CD4-positive, alpha-beta T cell treated with Interleukin-12 subunit alpha and Interleukin-12 subunit beta, for 1 hour (primary cell): ENCODE measurements at places on chromosomes 7 and 10.
A peak's percentile ranks its signal among the peaks of the same experiment; 100 is the strongest.

GRCh38 chr10:28254290-28254985 is 48.4 kb downstream of the MPP7 start:
- DNase-seq = no peak

GRCh38 chr7:122883049-122883680 is 3.1 kb downstream of the CADPS2 start:
- no peak for DNase-seq

DNA sequence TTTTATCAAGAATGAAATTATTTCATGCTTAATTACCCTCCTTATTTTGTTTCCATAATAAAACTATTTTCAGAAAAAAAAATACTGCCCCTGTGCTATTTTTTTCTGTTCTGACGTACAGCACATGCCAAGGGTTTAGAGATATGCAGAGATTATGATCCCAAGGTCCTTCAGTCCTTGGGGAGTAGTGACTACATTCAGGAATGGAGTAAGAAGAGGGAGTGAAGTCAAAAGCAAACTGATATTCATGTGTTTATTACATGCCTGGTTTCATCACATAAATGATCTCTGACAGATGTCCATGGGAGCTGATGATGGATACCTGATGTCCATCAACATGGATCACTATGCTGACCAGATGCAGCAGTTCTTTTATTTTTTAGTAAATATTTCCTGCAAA is 17.2 kb downstream of the AKAP9 start:
- DNase-seq = no peak

DNA sequence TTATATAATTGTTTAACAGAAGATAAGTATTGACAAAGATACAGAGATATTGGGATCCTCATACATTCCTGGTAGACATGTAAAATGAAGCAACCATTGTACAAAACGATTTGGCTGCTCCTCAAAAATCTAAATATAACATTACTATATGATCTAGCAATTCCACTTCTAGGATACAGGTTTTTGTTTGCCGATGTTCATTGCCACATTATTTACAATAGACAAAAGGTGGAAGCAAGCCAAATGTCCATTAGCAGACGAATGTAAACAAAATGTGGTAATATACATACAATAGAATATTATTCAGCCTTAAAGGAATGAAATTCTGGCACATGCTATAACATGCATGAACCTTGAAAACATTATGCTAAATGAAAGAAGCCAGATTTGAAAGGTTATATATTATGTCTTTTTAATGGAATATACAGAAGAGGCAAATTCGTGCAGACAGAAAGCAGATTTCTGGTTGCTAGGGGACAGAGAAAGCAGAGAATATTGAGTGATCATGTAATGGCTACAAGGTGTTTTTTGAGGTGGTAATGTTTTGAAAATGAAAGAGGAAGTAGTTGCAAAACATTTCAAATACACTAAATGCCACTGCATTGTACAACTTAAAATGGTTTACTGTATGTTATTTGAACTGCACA is 44.9 kb downstream of the POLR1F start:
- no peak for DNase-seq

GRCh38 chr10:57977262-57977661 is 290.4 kb downstream of the IPMK start:
- DNase-seq = no peak

DNA sequence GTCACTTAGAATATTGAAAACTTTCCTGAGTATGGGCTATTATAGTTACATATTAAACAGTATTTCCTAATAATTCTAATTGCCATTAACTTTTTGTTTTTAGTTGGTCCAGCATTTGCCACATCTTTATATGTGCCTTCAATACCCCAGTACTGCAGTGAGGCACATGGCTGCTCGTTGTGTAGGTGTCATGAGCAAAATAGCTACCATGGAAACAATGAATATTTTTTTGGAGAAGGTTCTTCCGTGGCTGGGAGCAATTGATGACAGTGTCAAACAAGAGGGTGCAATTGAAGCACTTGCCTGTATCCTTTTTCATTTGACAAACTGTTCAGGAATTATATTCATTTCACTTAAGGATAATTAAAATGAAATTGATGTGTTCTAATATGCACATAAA is 72.7 kb downstream of the BTAF1 start:
- no peak for DNase-seq

DNA sequence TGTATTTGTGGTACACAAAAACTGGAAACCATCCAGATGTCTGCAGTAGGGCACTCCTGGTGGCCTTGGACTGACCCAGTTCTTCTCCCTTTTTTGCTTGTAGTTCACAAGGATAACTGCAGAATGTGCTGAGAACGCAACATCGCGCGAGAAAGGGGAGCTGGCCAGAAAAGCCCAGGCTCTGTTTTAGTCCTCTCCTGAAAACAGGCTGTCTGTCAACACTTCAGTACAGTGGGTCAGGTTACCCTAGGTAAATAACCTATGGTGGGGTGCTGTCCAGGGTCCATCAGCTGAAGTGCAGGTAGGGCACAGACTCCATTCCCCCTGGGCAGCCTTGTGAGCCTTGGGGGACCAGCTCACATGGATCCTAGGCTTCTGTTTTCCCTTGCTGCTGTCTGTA is 495.8 kb downstream of the MDFIC start:
- no peak for DNase-seq

DNA sequence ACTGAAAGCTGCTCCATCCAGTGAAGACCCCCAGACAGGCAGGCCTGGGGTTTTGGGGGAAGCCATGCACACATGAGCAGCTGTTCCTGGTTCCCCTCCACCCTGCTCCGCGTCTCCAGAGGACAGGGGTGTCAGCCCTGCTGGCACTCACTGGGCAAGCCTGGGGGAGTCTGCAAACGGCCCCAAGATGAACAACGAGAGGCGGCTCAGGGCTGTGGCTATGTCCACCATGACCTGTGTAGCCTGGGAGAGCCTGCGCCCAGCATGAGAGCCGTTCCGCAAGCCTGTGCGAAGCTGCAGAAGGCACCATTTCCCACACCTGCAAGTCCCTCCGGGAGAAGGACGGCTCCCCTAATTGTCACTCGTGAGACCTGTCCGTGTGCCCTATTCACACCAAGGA is 59.5 kb downstream of the DPYSL4 start:
- no peak for DNase-seq

- DNase-seq = no peak
These were observed 1.8 kb downstream of the GPC2 start for GRCh38 chr7:100175296-100175935.

DNA sequence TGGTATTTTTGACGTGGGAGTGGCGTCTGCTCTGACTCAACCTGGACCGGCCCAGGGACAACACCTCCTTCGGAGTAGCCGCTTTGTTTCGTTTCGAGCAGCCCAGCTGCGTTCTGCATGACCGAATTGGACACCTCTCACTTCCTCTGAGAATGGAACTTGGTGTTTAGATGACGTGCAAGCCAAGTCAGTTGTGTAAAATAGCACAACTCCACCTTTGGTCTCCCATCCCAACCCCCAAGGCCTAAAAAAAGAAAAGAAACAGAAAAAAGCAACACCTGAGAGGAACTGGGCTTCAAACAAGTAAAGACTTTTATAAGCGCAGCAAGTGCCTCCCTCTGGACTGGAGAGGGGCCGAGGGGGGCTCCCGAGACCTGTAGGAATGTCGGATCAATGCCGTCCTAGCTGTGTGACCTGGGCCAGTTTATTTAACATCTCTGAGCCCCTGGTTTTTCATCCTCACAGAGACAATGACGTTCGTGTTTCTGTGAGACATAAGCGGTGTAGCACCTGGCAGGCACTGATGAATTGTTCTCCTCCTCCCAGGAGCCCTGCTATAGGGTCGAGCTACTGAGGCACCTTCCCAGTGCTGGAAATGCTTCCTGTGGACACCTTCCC is 52.0 kb upstream of the SMNDC1 start:
- peak; percentile 76 for DNase-seq

DNA sequence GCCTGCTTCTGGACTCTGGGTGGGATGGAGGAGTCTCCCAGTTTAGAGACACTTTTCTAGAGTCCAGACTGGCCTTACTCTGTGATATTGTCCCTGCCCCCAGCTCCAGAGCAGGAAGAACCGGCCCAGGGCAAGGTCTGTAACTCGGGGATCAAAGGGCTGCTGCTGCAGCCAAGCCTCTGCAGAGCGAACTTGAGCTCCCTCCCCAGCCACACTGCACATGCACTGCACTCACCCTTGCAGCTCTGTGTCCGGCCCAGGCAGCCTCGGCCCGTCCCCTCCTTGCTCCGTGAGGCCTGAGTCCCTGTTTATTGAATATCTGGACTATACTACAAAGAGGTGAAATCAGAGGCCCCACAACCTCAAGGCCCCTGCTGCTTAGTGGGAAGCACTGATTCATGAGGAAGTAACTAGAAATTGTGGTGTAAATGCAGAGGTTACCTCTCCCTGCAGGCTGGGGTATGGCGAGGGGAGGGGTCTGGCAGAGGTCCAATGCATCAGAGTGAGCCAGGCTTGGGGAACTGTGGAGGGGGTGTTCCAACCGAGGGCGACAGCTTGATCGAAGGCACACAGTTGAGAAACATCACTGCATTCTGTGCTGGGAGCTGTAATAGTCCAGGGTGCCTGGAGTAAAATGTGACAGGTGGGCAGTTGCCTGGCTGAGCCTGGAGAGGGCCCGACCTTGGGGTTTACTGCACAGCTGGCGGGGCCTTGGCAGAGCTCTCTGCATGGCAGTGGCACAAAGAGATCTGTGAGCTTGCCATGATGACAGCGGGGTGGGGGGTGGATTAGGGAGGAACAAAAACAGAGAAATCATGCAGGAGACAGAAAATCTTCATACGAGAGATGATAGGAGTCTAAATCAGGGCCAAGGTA is 49.1 kb downstream of the AOC1 start:
- no peak for DNase-seq

DNA sequence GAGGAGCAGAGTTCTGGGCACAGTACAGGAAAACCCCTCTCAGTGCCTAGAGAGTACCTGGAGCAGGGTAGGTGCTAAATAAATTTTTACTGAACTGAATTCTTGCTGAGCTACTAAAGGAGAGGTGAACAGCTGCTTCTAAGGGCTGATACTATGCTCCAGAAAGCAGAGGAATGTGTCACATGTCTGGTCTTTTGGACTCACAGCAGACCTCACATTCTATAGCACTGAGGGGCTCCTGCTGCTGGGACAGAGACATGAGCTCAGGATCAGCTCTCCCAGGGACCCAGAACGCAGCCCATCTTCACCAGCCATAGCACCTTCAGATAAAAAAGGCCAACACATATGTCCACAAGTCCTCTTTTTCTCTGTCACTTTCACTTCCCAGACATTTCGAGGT is 133.0 kb upstream of the KLF14 start:
- DNase-seq = no peak

DNA sequence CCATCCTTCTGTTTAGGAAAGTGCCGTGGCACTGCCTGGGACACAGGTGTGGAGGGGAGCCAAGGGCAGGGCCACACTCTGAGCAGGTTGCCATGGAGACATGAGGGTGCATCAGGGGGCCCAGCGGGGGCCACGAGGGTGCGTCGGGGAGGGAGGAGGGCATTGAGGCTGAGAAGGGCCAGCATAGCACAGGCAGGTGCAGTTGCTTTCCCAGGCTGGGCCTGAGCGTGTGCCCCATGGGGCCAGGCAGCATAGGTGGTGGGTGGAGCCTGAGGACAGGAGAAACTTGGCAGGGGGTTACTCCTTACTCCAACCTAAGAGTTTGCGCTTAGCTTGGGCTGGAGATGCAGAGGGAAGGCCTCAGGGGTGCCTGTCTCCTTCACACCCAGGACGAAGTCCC is 15.2 kb downstream of the YKT6 start:
- no peak for DNase-seq

GRCh38 chr7:134450294-134451000 is 8.5 kb downstream of the AKR1B1 start:
- DNase-seq = no peak

DNA sequence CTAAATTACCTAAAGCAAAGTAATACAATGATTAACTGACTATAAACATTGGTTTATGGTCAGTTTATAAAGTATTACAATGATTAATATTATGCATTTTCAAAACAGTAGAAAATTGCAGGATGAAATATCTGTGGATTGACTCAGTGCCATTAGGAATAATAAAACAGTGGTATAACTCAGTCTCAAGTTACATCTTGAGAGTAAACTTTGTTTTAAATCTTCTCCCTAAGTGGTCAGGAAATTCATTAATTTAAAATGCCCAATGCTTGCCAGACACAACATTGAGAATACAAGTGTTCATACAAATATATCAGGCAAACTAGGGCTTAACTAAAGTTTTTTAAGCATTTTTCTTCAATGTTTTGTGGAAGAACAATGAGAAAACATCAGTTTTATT is 257.8 kb downstream of the ETV1 start:
- no peak for DNase-seq

DNA sequence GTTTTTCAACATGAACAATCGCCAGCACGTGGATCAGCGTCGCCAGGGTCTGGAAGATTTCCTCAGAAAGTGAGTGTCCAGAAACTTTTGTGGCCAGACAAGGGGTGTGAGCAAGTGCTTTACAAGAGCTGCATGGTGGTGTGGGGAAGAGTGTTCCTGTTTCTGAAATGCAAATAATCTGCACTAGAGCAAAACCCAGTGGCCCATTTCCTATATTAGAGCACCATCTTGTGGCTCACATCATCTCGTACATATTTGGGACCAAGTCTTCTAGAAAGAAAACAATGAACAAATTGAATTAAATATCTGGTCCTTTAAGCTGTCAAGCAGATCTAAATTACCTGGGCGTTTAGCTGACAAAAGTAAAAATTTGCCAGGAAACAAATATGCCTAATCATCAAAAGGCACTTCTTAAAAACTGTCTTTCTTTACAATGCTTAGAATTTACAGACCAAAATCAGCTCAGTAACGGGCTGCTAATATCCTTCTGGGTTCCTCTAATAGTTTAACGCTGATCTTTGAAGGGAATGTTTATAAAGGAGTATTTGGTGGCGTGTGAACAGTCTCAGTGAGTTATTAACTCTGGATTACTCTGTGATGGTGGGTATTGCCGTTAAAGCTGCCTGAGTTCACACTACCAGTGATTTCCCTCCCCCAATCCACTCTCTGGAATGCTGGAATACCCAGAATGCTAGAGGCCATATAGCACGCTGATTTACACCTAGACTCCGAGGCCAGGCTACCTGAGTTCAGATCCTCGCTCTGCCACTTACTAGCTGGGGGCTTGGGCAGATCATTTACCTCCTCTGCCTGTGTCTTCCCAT is 73.6 kb downstream of the SNX10 start:
- DNase-seq = peak; percentile 75

DNA sequence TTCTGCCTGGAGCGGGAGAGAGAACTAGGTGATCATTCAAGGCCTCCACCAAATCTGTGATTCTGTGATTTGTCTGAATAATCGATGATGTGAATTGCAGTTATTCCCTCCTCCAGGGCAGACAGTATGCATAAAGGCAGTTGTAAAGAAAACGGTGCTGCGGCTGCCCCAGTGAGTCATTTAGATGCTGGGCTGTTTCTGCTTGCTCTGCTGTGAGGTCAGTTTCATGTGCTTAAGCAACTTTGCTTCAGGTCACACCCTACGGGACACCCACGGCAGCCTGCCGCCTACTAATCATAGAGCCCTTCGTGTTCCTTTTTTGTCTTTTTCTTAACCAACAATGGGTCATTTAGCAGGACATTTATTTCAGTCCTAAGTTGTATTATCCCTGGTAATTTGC is 158.1 kb upstream of the PITRM1 start:
- no peak for DNase-seq
